ENCODE measurements at places on chromosomes 1 and 21. TPM values are rescaled to one million over a fixed set of nuclear protein-coding genes. Genes with fewer than 3 reads are reported as not detected.
A peak's percentile ranks its signal among the peaks of the same experiment; 100 is the strongest.

Gene C1QA
- not detected for total RNA-seq

Gene FALEC
- not detected for total RNA-seq

Gene ECM1
- 0.43 TPM for total RNA-seq

Gene FMO3
- total RNA-seq, result not detected

Gene ZBTB7B
- total RNA-seq, result 32.6 TPM

Gene TNFRSF18
- total RNA-seq, result 0.58 TPM

Gene OR6K3
- total RNA-seq, result not detected

Gene CD247
- total RNA-seq, result 1.4 TPM

Gene PDPN
- 67.3 TPM for total RNA-seq

DNA sequence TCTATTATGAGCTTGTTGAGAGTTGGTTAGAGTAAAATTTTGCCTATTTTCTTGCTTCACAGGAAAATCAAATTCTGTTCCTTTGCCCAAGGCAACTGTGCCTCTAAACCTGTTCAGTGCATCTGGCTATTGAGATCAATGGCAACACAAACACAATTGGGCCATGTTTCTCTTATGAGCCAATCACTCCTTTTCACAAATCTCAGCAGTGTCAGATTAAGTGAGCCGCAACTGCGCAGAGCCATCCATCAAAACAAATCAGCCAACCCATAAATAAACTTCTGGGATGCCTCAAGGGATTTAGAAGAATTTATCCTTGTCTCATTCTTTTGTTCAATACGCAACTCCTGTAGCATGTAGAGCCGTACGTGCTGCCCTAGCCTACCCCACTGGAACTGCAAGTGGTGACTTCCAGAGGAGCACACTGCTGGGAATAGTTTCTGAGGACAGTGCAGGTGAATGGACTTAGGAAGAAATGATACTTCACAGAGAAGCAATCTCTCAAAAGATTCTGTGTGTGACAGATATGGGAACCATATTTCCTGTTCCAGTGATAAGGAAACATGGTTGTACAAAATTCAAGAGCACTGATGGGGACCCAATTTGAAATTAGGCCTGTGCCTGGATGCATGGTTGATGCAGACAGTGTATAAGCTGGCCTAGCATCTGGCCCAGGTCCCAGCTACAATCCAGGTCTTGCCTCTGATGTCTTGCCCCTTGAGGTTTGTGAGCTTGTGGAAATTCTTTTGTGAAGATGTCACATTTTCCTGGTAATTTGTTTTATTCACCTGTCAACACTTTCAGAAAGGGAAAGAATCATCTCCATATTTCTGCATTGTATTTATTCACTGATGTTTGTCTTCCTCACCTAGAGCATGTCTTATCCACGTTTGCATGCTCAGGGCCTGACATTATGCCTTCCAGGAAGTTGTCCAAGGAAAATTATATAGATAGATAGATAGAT lies 166.2 kb downstream of the URB2 start:
- no peak for DNase-seq

DNA sequence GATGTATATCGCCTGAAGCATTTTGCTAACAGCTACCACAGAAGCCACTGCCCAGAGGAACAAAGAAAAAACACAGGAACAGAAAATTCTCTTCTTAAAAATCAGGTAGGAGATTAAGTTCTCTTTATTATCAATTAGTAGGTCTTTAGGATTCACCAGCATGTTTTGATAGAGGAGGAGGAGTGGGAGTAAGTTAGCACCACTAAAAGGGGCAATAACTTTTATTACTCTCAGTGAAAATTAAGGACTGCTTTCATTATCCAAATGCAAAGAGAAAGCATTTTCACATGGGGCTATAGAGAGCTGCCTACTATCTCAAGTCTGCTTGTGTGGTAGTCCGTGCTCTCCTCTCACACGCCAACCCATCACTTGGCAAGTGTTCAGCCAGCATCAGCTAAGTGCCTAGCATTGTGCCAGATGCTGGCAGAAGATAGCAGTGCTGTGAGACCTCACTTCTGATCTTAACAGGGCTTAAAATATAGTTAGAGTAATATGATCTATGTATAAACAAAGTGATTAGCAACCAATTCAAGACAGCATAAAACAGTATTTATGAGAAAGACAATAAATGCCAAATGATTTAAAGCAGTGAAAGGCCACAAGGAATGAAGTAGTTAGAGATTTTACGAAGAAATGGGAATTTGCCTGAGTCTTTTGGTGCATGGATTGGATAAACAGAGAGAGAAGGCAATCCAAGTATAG lies 39.8 kb downstream of the ASTN1 start:
- no peak for DNase-seq

GRCh38 chr1:178612261-178612660 lies 99.4 kb downstream of the TEX35 start:
- no peak for DNase-seq

DNA sequence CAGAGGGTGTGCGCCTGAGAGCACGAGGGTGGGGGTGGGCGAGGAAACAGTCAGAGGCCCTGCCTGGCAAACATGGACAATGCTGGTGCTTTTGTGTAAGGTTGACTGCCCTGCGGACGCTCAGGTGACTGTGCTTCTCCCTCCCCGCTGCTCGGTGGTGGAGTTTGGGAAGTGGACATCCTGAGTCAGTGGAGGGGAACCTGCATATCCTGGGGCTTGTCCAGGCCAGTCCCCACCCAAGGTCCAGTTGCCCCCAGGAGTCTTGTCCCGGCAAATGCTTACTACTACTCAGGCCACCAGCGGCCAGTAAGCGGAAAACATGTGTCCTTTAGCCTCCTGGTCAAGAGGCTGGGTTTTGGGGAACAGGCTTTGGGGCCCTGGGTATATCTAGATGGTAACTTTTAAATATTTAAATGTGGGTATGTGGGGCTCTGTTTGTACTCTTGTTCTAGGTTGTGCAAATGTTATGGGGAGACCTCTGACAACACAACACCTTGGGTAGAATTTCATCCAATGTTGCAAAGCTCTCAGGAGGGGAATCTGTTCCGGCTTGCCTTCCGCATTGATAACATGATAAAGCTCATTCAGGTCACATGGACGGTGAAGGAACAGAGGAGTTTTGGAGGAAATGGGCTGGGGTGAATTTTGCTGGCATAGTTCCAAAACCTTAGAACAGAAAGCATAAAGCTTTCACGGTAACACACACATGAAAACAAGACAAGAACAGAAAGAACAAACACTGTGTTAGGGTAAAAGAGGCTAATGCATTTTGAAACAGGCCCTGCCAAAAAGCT lies 364.9 kb downstream of the PRDM2 start:
- no peak for DNase-seq

DNA sequence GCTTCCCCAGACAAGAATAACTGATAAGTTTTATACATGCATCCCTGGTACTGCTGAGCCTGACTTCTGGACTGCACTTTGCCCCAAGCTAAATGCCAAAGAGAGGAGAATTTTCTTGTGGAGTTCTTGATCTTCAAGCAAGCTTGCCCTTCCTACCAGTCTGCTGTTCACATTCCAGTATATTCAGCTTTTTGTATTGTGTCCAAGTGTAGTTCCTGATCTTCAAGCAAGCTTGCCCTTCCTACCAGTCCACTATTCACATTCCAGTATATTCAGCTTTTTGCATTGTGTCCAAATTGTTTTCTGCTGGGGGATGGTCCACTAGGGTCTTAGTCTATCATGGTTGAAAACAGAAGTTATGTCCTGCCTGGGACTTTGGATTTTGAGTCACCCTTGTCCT lies 894 bp upstream of the TSEN15 start:
- DNase-seq, result no peak

GRCh38 chr1:22736501-22737080 lies 26.0 kb downstream of the EPHB2 start:
- peak; percentile 37 for DNase-seq
